ENCODE measurements at places on chromosomes 11 and 22.

GRCh38 chr11:128968916-128969315, 26.2 kb upstream of the TP53AIP1 start:
- DNase-seq = no peak

DNA sequence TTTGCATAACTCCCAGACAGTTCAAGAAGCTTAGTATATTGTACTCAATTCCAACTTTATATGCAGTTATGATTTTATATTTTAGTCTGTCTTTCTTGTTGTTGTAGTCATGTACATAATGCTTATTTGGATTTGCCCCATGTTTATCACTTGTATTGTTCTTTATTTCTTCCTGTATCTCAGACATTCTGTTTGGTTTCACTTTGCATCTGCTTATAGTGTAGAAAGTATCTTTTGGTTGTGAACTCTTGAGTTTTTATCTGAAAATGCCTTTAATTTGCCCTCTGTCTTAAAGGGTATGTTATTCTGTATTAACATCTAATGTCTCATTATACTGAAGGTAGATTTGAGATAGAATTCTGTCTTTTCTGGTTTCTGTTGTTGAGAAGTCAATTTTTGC, 275.4 kb downstream of the DYNC2H1 start:
- no peak for DNase-seq

GRCh38 chr22:19168088-19168890, 10.2 kb downstream of the SLC25A1 start:
- DNase-seq = no peak

GRCh38 chr11:108508653-108509593, 10.7 kb upstream of the POGLUT3 start:
- no peak for DNase-seq

GRCh38 chr11:120344302-120345004, 8.2 kb downstream of the ARHGEF12 start:
- DNase-seq = peak; percentile 23

DNA sequence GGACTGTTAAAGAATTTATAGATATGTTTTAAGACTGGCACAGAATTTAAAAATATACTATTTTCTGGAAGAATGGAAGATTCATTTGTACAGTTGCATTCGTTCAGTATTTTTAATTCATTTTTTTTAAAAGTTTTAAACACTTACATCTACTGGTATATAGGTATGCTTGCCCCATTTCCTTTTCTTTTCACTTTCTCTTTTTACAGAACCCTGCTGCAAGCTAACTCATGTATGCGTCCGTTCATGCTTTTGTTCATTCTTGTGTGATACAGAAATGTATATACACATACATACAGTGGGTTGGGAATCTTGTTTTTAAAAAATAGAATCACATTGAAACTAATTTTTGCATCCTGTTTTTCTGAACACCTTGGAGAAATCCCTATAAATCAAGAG, 31.0 kb downstream of the PACS1 start:
- no peak for DNase-seq

DNA sequence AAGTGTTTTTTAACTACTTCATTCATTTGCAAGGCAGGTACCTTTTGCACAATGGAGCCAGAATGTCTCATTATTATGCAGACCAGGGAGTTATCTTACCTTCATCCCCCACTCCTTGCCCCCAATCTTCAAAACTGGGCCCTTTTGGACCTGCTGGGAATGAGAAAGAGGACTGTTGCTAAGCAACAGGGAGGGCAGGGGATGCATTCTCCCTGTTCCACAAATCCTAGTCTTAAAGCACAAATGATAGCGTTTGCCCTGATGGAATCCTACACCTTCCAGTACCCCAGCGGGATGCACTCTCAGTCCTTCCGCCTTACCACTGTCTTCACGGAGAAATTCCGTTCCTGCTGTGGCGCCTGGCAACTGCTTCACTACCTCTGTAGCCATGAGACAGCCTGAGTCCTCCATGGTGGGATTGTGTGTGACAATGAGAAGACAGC, 4.1 kb upstream of the KCNJ1 start:
- no peak for DNase-seq

DNA sequence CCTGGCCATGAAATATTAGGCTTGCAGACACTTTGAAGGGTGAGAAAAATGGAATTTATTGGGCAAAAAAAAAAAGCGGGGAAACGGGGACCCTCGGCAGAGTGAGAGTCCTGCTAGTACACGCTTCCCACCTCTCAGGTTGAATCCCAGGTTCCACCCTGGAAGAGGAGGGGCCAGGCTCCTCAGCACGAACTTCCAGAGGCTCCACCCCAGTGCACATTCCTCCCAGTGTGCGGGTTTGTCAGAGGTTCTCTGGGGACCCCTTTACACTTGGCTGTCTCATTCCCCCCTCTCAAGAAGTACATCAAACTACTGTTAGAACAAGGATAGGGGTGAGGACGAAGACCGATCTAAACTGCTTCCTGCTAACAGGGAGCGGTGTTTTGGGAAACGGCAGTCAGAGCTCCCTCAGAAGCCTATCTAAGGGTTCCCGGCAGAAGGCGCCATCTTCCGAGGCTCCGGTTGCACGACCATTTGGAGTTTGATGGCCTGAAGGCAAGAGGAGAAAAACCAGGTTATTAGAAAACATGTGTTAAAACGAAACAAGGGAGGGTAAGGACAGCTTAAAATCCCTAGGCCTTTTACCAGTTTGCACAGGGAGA, 27.5 kb downstream of the FOLR3 start:
- DNase-seq = no peak

- DNase-seq = no peak
These were observed 279.4 kb upstream of the PDGFD start for GRCh38 chr11:104443387-104443786.

- DNase-seq = no peak
These were observed 33.6 kb upstream of the RELT start for GRCh38 chr11:73342633-73343032.

DNA sequence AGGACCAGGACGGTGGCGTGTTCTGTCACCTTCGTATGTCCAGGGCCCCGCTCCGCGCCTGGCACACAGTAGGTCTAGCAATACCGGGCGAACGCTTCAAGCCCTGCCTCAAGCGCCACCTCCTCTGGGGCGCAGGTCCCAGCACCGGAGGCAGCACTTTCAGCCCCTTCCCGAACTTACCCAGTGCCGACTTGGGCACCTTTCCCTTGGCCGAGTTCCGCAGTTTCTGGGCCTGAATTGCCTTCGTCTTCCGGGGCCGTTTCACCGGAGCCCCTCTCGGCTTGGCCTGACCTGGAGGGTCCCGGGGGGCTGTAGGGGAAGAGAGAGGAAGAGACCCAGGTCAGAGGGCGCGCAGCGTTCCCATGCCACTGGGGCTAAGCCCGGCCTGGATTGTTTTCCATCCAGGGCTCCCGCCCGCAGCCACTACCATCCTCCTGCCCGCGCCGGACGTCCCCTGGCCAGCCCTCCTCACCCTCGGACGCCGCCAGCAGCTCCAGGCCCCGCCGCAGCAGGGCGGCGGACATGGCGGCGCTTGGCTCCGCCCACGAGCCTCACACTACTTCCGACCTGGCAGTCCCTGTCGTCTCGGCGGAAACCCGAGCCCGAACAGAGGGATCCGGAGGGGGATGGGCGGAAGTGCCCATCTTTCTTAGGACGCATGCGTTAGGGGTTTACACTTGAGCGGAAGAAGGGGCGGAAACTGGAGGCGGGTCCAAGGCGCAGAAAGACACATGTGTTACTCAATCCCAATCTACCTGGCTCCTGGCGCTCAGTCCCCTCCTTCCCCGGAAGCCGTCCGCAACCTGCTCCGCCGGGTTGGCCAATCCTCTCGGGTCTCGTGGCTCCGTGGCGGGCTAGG, at the start of gene RPS19BP1:
RPS19BP1 (minus strand) TSS at position 534 of the 859 bp plus-strand sequence; CDS start at position 524, 10 bp downstream.
- peak; percentile 98 for DNase-seq

GRCh38 chr11:103936059-103936458, 100.4 kb upstream of the DDI1 start:
- DNase-seq = no peak

DNA sequence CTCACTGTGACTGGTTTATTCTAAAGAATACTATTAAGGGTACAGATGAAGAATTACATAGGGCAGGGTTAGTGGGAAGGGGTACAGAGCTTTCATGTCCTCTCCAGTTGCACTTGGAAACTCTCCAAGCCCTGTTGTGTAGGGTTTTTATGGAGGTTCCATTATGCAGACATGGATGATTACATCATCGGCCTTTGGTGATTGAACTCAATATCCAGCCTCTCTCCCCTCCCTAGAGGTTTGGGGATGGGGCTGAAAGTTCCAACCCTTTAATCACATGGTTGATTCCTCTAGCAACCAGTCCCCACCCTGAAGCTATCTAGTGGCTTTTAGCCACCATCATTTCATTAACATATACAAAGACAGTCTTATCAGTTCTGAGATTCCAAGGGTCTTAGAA, 472.6 kb downstream of the BUD13 start:
- no peak for DNase-seq

DNA sequence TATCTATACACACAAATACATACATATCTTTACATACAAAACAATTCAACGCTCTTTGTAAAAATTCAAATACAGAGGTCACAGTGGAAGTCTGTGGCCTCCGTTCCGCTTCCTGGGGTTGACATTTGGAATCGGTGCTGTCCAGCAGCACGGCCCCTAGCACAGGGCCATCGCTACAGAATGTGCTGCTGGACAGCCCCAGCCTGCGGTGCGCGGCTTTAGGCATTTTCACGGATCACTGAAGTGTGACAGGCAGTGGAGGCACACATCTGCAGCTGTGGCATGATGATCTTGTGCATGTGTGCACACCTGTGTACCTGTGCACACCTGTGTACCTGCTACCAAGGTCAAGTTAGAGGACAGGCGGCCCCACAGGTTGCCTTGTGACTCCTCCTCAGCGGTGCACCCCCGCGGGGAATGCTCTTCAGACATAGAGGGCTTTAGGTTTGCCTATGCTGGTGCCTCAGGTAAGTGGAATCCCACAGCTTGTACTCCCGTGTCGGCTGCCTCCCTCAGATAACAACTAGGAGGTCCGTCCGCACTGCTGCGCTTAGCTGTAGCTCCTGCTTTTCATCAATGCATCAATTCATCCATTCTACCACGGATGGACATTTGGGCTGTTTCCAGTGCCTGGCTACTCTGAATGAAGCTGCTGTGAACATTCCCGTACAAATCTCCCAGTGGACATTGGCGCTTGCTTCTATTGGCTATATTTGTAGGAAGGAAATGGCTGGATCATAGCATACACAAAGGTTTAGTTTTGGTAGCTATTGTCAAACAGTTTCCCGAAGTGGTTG, 29.9 kb downstream of the GAL start:
- DNase-seq = no peak

GRCh38 chr22:30204742-30205111, 41.8 kb downstream of the LIF start:
- no peak for DNase-seq

- DNase-seq = no peak
These were observed 646 bp upstream of the PATZ1 start for GRCh38 chr22:31346733-31347250.

All from stimulated activated CD8-positive, alpha-beta memory T cell treated with anti-CD3 and anti-CD28 coated beads, Interleukin-12 subunit alpha, Interleukin-12 subunit beta, amount 100 ng/mL, for 1 hour (primary cell).